ENCODE measurements at places on chromosomes 1 and 21.
A peak's percentile ranks its signal among the peaks of the same experiment; 100 is the strongest.

DNA sequence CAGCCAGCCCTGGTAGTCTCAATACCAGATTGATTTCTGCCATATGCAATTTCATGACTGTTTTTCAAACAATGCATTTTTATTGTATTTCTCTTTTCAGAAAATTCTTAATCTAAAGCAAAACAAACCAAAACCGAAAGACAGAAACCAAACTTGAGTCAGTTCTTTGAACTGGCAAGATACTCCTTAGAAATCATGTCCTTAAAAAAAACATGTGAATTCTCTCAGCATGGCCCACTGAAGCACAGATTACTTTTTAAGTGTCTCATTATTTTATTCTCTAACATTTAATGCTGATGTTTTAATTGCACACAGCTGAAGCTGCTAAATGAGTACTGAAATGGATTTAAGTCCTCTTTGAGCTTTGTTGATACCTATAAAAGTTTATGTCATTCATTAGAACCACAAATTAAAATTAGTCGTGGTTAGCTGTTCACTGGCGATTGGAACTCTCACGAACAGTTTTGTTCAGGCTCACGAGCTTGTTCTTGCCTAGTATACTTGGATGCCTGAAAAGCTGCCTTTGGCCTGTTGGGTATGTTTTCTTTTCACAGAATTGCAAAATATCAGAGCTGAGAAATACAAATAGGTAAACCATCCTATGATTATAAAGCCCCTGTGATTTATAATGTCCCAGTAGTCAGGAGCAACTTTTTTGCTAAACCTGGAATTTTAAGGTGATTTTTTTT lies 87.5 kb downstream of the CAMTA1 start:
- DNase-seq = no peak

- DNase-seq = no peak
Measured at GRCh38 chr1:245800901-245801605, 646.3 kb downstream of the KIF26B start.

DNA sequence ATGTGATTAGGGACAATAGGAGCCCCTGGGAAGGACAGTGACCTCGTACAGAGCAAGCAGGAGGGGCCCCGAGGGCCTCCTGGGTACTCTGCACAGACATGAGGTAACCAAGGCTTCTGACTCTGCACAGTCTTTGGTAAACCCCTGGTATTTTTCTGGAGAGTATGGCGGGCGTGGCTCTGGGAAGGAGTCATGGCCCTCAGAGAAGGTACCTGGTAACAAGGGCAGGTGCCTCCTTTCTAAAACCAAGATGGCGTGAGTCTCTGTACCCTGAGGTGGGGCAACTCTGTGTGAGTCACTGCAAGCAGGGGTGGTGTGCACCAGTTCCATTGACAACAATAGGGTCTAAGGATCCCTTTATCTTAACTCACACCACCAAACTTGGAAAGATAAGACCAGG lies 39.9 kb upstream of the SLC19A1 start:
- DNase-seq = no peak

GRCh38 chr1:181448461-181448860 lies 34.9 kb upstream of the CACNA1E start:
- DNase-seq = no peak

GRCh38 chr1:199687321-199687720 lies 340.2 kb upstream of the NR5A2 start:
- DNase-seq = no peak

DNA sequence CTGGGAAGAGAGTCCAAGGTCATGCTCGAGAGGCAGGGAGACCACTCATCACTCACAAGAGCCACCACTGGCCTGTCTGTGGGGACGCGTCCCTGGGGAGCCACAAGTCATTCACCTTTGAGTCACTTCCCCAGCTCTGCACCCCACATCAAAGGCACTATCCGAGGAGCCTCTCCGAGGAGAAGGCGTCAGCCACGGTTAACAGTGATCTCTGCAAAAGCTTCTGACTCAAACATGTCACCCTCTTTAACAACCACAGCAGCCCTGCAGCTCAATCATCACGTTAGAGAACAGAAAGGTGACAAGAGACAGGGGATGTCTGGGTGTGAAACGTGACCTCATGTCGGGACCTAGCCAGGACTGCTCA lies 9.0 kb downstream of the LRRC47 start:
- no peak for DNase-seq

- no peak for DNase-seq
Measured at GRCh38 chr1:201136355-201137023, 9.5 kb upstream of the ASCL5 start.

DNA sequence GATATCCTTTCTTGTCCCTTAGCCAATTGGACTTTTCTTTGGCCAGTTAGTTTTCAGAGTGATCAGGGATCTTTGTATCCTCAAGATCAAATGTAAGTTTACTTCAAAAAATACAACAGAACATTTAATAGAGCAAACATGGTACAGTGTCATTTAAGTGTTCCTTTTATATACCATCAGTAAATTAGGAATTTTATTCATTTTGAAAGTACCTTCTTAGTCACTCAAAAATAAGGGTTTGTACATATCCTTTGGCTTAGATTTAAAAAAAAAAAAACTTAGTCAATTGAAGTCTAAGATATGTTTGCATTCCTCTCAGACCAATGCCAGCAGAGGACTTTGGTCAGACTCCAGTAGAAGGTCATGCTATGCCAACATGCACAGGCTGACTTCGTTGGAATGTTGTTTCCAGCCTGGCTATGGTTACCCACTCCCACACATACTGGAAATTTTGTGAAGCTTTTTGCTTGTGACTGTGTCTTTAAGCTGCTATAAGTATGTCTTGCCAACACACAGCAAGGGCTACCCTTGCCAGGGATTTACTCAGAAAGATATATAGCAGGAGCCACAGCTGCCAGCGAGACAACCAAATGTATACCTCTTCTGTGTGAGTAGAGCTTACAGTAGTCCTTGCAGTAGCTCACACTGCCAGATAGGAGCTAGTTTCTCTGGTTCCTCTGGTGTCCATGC lies 81.5 kb upstream of the LRIF1 start:
- no peak for DNase-seq

DNA sequence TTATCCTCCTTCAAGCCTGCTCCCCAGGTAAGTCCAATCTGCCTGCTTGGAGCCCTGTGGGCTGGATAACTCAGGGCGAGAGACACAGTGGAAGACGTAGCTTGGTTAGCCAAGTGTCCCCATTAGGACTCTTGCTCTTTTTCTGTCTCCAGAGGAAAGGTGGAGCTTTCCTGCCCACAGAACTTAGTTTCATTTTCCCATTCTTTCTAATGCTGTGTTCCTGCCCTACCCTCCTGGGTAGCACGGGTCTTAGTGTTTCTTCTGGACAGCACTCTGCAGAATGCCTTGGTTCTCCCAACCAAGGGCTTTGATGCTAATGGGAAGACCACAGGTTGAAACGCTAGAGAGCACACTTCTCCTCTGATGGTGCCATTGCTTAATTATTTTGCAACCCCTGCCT lies 92.5 kb upstream of the LRRC8D start:
- DNase-seq = no peak

GRCh38 chr1:4133297-4133938 lies 233.3 kb upstream of the C1orf174 start:
- no peak for DNase-seq

- no peak for DNase-seq
Measured at GRCh38 chr1:7657287-7658016, 113.6 kb upstream of the VAMP3 start.

GRCh38 chr1:40532062-40532389 lies 589 bp downstream of the ZNF684 start:
- no peak for DNase-seq

DNA sequence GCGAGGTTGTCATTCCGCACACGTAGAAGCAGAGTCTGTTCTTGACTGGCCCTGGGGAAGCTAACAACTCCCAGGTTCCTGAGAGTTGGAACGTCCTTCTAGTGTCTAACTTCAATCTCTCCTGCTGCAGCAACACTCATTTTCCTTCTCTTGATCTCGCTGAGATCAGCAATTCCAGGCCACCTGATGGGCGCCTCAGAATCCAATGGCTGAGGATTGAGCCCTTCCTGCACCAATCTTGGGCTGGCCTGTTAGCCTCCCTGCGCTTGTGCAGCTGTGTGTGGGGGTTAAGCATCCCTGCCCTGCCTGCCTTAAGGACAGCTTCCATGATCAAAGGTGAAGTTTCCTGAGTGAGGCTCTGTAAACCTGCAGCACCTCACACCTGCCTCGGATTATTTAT lies 87.9 kb downstream of the SYT2 start:
- DNase-seq = no peak

GRCh38 chr1:9294910-9295636 lies 2.4 kb downstream of the SPSB1 start:
- no peak for DNase-seq

GRCh38 chr1:183780159-183780558 lies 24.8 kb upstream of the RGL1 start:
- DNase-seq = no peak

- DNase-seq = no peak
Measured at GRCh38 chr1:95438218-95438948, 204.4 kb downstream of the RWDD3 start.

DNA sequence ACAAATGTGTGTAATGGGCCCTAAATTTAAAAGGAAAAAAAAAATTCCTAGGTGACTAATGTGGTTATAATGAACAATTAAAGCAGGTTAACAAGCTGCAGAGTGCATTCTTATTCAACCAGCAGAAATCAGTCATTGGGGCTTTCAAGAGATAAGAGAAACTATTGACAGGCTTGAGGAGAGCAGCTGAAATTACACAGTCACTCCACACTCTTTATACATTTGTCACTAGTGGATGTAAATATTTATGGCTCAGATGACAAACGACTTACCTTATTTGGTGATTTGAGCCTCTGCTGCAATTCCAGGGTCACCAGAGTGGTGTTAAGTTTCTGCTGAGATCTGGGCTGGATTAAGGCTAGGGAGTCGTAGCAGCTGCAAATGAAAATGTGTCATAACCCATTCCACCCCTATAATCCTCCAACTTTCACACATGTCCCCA lies 896.3 kb downstream of the TTLL7 start:
- DNase-seq = no peak

DNA sequence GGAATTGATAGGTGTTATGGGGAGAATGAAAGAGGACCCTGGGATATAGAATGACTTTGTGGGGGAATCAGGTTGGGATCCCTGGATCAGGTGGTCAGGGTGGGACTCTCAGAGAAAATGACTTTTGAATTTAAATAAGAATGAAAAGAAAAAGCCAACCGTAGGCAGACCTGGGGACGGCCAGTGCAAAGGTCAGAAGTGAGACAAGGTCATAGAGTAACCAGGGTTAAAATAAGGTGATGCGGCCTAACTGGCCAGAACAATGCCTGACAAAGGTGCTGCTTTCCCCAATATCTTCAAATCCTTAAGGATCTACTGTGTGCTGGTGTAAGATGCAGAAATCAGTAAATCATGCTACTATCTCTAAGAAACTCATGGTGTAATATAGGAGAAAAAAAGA lies 238.4 kb upstream of the JUN start:
- no peak for DNase-seq

- DNase-seq = no peak
Measured at GRCh38 chr1:14809191-14809981, 210.9 kb downstream of the KAZN start.

DNA sequence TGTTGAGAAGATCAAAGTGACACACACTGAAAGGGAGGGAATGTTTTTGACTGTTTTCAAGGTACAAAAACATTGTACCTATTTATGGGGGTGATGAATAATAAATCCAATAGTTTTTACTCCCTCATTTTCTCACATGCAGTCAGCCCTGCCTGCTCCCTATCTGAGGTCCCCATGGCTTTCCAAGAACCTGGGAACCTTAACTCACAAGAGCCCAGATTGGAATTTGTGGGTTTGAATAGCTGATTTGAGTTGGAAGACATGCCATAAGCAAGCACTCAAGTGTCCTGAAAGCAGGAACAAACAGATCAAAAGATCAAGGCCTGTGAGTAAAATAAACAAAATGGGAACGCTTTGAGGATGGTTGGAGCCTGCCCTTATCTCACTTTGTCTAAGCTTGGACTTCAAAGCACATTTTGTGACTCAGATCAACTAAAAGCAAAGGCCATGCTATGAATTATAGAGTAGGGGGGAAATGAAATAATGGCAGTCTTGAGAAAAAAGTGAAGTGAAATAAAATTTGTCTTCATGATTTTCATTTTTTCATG lies 136.6 kb downstream of the LYPLAL1 start:
- DNase-seq = no peak

DNA sequence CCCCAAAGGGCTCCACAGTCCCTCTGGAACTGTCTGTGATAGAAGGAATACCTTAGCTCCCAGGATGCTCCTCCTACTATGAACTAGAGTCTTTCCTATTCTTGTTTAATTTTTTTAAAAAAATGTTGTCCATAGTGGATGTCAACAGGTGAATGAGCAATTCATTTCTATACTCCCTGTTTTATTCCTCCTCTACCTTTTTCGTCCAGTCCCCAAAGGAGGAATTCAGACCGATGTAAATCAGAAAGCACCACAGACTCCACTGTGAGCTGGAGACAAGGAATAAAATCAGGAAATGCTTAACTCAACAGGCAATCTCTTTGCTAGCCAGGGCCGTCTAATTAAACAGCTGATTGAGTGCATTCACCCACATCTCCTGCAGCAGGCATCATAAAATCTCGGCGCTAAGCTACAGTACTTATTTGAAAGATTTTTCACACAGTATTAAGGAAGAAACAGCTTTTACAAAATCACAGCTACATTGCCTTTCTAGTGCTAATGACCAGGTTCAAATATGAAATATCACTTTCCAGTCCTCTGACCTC lies 381.6 kb downstream of the SIPA1L2 start:
- no peak for DNase-seq

- DNase-seq = no peak
Measured at GRCh38 chr1:48470481-48470855, 1.5 kb downstream of the SPATA6 start.

DNA sequence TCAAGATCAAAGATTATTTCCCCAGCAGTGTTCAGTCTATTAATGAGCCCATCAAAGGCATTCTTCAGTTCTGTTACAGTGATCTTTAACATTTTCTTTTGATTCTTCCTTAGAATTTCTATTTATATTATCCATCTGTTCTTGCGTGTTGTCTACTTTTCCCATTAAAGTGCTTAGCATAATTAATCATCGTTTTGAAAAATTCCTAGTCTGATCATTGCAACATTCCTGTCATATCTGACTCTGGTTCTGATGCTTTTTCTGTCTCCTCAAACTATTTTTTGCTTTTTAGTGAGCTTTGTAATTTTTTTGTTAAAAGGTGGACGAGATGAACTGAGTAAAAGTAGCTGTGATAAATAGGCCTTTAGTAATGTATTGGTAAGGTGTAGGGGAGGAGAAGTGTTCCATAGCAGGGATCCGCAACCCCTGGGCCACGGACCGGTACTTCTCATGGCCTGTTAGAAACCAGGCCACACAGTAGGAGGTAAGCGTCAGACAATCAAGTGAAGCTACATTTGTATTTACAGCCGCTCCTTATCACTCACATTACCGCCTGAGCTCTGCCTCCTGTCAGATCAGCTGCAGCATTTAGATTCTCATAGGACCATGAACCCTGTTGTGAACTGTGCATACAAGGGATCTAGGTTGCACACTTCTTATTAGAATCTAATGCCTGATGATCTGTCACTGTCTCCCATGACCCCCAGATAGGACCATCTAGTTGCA lies 163.3 kb downstream of the PIK3R3 start:
- DNase-seq = no peak

- DNase-seq = peak; percentile 15
Measured at GRCh38 chr1:201096041-201096461, 16.2 kb downstream of the CACNA1S start.

GRCh38 chr1:221809091-221810029 lies 67.5 kb upstream of the DUSP10 start:
- no peak for DNase-seq

GRCh38 chr1:161157867-161158266 lies 1.4 kb upstream of the USP21 start:
- DNase-seq = no peak
